Jurkat, Clone E6-1 (cell line): ENCODE measurements at places on chromosomes 5 and 9.

GRCh38 chr5:43658509-43658908 is 55.5 kb downstream of the NNT start:
- DNase-seq, result no peak

GRCh38 chr9:137168573-137168903 is 1.3 kb downstream of the LRRC26 start:
- no peak for DNase-seq

GRCh38 chr9:19231904-19232822 is 1.7 kb downstream of the DENND4C start:
- no peak for DNase-seq

- no peak for DNase-seq
Observed at GRCh38 chr9:33517373-33517772, 6.7 kb upstream of the ANKRD18B start.

- DNase-seq, result no peak
Observed at GRCh38 chr9:97744710-97745708, 47.9 kb upstream of the XPA start.

- no peak for DNase-seq
Observed at GRCh38 chr5:56671571-56671970, 143.8 kb upstream of the MAP3K1 start.

DNA sequence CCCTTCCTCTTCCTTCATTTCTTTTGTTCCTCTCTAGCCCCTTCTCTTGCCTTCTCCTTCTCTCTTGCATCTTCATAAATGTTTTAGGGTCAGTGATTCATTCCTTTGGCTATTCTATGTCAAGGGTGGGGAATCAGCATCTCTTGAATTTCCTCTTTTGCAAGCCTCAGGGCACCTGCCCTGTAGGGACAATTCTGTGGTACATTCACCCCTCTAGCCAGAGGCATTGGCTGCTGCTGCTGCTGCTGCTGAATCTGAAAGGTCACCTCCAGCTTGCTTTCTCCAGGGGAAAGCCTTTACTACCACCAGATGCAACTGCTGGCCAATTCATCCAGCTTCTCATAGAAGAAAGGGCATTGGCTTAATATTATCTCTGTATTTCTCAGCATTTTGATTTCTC is 87.3 kb downstream of the INSYN2B start:
- no peak for DNase-seq

DNA sequence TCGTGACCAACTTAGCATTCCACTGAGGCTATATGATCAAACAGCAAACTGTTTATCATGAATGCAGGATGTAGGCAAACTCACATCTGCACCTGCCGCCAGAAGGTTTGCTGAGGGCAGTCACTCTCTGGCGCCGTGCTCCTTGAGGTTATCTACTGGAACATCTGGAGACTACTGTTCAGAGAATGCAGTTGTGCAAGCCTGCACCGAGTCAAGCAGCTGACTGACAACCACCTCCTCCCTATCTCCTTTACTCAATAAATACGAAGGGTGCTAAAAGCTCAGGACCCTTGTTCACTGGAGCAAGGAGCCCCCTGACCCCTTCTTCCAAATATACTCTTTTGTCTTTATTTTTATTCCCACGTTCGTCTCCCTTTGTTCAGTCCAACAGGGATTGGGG is 27.1 kb downstream of the CCDC125 start:
- DNase-seq, result peak; percentile 37

- DNase-seq, result no peak
Observed at GRCh38 chr5:142939006-142939405, 168.8 kb downstream of the ARHGAP26 start.

DNA sequence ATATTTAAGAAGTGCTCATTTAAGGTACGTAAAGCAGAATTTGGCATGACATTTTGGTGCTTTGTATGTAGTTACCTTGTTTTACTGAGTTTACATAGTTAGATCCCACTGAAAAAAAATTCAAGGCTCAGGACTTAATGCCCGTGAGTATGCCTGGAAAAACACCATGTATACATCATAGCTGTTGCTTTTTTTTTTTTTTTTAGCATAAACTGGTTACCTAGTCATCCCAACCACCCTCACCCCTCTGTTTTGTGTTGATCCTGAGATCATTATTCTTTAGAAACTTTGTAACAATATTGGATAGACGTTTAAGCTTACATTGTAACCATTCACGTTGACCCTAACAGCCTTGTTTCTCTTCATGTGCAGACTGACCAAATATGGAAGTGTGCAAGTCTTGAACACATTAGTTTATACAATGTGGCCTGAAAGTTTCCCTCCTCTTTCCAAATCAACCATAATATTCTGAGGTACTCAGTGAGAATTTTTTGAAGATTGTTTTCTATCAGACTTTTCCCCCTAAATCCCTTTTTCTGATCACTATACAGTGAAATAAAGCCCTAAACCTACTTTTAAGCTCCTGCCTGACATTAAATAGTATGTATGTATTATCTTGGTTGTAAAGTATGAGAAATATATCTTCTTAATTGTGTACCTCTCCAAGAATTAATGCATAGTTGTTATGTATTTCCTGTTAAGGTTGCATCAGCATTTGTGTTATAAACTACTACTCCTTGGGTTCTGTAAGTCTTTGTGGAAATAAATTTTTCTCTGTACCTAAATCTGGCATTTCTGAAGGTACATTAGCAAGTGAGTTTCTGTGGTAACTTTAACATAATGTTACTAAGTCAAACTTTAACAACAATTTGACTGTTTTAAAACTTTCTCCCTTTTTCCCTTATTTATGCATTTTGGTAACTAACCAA is 4.4 kb downstream of the RABGAP1 start:
- no peak for DNase-seq
